AG20443 (cell line): ENCODE measurements at places on chromosomes 2 and 18.
A peak's percentile ranks its signal among the peaks of the same experiment; 100 is the strongest.

- no peak for DNase-seq
Observed at GRCh38 chr2:128371648-128372345, 53.1 kb upstream of the HS6ST1 start.

DNA sequence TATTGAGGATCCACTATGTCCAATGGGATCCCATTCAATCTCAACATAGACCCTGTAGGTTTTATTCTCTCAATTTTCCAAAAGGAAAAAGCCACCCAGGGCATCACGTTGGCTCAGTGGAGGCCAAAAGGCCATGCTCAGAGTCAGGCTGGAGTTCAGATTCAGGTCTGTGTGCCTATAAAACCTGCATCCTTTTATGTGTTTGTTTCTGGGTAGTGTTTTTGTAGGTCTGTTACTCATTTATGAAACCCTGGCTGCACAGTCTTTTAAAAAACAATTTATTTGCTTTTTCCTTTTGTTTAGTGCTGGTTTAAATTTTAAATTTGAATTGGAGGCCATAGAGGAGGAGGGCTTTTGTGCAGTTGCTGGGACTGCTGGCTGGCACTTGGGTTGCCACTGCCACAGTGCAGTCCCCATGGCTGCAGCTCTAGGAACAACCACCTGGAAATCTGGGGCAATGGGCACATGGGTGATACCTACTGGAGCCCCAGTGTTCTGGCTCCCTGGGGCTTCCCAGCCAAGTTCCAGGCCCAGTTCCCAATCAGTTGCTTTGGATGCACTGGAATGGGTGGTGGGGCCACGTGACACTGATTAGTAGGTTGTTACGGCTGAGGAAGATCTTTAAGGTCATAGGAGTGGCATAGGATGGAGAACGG lies 31.3 kb downstream of the IL1R2 start:
- DNase-seq = no peak

GRCh38 chr2:9145109-9145751 lies 61.4 kb upstream of the ASAP2 start:
- peak; percentile 78 for DNase-seq

- DNase-seq = no peak
Observed at GRCh38 chr2:7161501-7161900, 244.3 kb downstream of the RNF144A start.

DNA sequence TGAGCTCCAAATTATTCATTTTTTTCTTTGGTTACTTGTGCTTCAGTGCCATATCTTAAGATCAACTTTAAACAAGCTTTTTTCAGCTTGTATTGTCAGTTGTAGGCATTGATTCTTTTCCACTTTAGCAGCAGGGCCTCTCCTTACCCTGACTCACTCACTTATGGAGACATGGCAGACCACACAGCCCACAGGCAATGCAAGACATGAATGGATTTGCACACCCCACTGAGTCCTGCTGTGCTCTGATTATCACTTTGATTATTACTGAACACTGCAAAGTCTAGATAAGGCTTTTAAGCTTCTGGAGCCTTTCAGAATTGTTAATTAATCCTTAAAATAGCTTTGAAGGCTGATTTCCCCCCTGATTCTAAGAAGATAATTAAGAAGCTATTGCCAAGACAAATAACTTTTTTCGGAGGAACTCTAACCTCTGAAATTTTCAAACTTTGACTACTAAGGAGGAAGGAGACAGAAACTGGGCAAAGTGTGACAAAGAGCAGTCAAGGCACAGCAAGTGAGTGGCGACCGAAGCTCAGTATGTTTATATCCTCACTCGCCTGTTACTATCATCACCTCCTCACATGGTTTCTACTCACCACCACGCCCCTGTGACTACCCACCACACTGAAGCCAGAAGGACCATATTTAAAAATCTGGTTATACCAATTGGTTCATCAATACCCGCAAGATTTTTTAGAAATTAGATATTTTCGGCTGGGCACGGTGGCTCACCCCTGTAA lies 43.3 kb downstream of the CACNB4 start:
- no peak for DNase-seq

DNA sequence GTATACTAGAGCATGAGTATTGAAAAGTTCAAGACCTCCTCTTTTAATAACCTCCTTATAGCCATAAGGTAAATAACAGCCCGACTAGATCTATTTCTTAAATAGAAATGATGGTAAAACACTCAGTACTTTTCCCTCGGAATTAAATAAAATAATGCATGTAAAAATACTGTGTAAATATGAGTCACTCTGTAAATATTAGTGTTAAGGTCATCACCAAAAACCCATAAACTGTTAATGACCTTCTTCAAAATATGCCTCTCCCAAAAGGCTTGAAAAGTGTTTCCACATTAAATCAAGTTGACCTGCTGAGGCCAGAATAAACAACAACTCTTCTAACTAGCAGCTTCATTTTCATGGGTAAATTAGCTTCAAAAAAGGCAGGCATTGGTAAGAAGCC lies 25.3 kb upstream of the BZW1 start:
- no peak for DNase-seq

DNA sequence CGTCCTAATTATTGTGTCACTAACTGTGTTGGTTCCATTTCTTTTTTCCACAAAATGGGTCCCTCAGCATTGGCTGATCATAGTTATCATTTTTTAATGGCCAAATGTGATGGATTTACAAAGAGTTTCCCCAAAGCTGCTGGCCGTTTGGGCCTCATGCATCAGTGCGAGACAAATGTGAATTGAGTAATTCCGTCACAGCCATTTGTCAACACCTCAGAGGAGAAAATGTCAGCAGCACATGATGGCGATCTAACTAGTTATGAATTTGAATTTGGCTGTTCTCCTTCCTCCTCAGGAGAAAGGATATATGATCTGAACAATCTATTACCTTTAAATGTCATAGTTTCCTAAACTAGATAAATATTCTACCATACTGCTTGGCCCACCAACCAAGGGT lies 54.9 kb upstream of the SP3 start:
- no peak for DNase-seq

- no peak for DNase-seq
Observed at GRCh38 chr2:3343012-3343411, 34.6 kb downstream of the EIPR1 start.
